ENCODE measurements at places on chromosomes 11 and 22. TPM values are rescaled to one million over a fixed set of nuclear protein-coding genes. Genes with fewer than 3 reads are reported as not detected.
A peak's percentile ranks its signal among the peaks of the same experiment; 100 is the strongest.

The CFAP300 gene
- total RNA-seq, result not detected

DNA sequence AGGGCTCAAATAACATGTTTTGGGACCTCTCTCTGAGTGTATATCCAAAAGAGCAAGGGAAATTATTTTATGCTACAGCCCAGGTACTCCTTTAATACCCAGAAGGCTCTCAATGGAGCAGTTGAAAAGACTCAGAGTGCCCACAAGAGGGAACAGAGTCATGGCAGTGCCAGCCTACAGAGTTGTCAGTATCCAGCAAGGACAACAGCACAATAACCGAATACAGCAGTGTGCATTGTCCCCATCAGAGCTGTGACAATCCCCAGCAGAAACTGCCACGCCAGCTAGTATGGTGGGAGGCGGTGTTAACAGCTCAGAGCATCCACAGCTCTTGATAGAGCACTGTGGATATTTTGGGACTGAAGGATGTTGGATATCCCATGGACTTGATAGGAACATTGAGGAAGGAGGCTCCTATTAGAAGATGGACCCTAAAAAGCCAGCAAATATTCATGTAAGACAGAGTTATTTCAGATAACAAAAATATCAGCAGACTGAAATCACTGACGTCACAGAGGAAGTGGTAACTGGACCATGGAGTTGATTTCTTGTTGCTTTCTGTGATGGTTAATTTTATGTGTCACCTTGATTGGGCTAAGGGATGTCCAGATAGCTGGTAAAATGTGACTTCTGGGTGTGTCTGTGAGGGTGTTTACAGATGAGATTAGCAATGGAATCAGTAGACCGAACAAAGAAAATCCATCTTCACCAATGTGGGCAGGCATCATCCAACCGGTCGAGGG, 17.7 kb upstream of the PAFAH1B2 start:
- DNase-seq, result no peak

DNA sequence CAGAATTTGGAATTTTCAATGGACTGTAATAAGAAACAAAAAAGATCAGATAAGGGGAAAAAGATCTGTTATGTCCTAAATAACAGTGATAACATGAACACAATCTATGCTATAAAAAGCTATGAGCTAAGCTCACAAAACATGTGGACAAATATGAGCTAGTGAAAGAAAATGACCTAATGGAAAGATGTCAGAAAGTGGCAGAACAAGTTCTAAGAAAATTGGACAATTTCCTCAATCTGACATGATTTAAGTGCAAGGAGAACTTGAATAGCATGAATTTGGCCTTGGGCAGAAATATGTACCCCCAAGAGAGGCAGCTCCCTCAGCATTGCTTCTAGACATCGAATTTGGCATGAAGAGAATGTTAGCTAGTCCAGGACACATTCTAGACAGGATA, 212.0 kb upstream of the PGR start:
- no peak for DNase-seq

DNA sequence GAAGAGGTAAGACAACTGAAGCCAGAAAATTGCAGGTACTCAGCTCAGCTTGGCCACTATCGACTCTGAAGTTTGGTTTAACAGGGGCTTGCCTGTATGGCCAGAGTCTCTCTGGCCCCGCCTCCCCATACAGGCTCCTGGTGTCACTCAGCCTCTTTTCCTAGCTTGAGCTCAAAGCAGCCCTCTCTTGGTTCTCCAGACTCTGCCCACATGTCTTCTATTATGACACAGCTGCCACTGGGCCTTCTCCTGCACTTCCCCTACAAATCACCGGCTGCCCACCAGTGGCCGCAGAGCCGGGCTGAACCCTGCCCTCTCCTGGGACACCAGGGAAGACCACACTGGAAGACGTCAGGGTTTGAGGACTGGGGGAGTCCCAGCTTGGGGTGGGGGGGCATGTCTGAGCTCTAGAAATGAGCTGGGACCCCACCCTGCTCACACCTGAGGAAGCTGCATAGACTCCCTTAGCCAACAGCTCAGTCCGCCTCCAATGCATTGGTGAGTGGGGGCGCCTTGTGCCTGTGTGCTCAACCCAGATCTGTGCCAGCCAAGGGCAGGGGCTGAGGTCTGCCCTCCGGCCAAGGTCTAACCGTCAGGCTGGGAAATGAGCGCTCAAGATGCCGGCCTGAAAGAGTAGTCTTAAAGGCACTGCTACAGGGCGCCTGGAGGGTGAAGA, 94.4 kb upstream of the LMO1 start:
- DNase-seq, result no peak

The FJX1 gene
- not detected for total RNA-seq

DNA sequence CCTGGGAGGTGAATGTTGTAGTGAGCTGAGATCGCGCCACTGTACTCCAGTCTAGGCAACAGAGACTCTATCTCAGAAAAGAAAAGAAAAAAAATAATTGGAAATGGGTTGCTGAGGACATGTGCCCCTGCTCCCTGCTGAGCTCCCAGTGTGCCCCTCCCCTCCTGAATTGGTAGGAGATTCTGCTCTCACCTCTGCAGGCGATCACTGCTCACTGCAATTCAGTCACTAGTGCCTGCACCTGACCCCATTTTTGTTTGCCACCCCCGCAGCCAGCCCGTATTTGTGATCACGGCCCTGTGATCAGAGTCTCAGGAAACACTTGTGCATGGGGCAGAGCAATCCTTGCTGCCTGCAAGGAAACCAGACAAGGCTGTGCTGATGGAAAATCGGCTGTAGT, 16.3 kb upstream of the SEC14L3 start:
- DNase-seq, result no peak

The OR6A2 gene
- total RNA-seq, result not detected

The MPZL2 gene
- 1.4 TPM for total RNA-seq

The KLHDC7B gene
- total RNA-seq, result 2.3 TPM

- DNase-seq, result no peak
These were observed 187.0 kb downstream of the DSCAML1 start for GRCh38 chr11:117610045-117610444.

The PAMR1 gene
- not detected for total RNA-seq

GRCh38 chr11:47130543-47130942, 46.1 kb downstream of the ARFGAP2 start:
- DNase-seq, result no peak

The SPDYC gene
- not detected for total RNA-seq

- no peak for DNase-seq
These were observed 38.2 kb downstream of the SLCO2B1 start for GRCh38 chr11:75189108-75189507.

DNA sequence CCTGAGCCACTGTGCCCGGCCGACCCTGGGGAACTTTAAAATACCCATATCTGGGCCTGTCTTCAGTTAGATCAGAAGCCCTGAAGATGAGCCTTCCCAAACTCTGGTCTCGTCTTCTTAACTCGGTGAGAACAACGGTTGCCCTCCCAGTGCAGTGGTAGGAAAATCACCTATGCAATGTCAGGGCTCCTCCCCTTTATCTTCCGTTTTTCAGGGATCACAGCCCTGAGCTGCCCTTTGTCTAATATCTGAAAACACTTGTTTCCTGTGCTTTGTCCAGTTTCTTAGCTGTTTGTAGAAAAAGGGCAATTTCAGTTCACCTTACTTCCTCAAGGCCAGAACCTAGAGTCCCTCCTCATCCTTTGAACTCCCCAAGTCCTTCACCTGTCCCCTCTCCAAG, 9.4 kb downstream of the DRAP1 start:
- DNase-seq, result peak; percentile 38

DNA sequence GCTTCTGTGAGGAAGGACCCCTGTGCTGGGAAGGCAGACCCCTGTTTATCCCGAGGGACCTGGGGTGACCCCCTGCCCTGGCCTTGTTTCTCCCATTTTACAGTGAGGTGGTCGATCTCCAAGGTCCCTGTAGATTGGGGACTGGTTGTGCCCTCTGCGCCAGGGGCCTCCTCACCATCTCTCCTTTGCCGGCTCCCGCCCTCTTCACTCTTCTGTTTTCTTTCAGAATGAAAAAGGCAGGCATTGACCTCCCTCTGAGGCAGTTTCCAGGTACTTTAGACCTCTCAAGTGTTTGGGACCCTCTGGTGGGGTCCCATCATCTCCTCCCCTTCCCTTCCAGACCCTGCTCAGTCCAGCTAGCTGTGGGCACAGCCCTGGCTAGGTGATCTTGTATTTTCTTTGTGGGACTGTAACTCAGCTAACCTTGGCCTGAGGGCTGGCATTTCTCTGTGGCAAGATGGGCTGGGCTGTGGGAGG, 1.5 kb downstream of the SERPINH1 start:
- DNase-seq, result no peak

GRCh38 chr11:32131321-32131720, 40.4 kb downstream of the RCN1 start:
- DNase-seq, result no peak

GRCh38 chr11:44467413-44467812, 98.0 kb upstream of the CD82 start:
- no peak for DNase-seq

The PLEKHB1 gene
- 25.7 TPM for total RNA-seq

The E2F8 gene
- total RNA-seq, result not detected

- no peak for DNase-seq
These were observed 33.1 kb downstream of the TSPAN18 start for GRCh38 chr11:44759743-44760476.

- no peak for DNase-seq
These were observed 3.6 kb upstream of the GAS2L1 start for GRCh38 chr22:29302681-29303465.

Data from CD8-positive, alpha-beta T cell (primary cell).